ENCODE measurements at places on chromosomes 11 and 22.

- DNase-seq: no peak
Observed at GRCh38 chr11:88308576-88308975, 29.0 kb downstream of the CTSC start.

DNA sequence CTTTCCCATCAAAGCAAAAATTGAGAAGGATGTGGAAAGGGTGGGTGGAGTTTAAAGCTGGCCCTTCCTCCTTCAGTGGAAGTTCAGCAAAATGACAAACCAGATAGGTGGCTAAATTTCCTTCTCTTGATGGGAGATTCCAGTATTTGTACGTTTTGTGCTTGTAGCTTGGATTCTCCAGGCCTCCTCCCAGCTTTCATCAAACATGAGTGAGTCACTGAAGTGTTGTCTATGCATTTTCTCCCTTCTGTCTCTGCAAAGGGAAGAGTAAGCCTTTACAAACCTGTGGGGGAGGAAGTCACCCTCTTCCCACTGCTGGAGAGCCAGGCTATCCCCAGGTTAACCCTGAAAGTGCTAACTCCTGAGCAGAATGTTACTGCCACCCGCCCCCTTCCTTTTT is 6.4 kb downstream of the MARK2 start:
- no peak for DNase-seq

DNA sequence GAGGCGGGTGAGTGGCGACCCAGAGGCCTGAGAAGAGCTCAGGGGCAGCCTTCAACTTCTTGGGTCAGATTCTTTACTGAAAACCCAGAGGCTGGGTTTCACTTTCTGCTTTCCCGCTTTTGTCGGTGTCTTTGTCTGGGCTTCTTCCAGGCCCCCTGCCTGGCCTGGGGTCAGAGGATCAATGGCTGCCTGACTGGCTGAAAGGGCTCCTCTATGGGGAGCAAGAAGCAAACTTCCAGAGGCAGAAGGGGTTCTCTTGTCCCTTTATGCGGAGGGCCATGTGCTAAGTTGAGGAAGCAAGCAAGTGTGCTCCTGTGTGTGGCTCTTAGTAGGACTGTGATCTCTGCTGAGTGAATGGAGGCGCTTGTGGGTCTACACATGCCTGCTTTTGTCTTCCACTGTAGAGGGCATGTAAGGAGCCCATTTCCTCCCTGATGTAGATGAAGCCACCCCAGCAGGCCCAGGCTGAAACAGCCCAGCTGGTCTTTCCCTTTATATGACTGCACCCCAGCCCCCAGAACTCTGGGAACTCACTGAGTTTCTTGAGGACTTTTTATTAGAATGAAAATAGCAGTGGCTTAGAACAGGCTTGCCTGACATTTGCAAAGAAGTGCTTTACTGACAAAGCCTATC is 1.0 kb upstream of the PKNOX2 start:
- DNase-seq: no peak

DNA sequence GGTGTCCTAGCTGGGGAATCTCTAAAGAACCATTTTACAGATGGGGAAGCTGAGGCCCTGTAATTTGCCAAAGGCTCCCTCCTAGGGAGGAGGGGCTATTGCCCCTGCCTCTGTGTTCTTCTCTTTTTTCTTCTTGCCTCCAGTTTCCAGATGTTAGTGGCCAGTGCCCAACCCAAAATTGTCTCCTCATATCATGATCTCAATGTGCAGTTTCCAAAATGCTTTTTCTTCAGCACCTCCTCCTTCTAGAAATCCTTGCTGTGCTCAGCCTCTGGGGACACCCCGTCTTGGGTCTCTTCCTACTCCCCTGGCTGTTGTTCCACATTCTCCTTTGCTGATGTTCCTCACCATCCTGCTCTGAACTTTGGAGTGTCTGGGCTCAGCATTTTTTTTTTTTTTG is 9.5 kb upstream of the CHRM1 start:
- no peak for DNase-seq
